ENCODE measurements at places on chromosomes 3 and 15.

DNA sequence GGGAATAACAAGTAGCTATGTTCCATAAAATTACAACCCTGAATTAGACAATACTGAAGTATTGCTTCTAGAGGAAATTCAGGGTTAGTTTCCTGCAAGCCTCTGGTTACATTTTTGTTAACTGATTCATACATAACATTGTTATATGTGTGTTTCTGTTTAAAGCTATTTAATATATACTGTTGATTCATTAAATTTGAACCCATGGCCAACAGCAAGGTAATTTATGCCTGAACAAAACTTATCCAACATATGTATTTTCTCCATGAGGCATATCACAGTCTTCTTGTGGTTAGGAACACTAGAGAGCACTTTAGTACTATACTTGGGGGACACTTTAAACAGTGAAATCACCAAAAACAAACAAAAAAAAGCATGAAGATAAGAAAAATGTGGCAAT lies 47.7 kb upstream of the PTX3 start:
- no peak for DNase-seq

DNA sequence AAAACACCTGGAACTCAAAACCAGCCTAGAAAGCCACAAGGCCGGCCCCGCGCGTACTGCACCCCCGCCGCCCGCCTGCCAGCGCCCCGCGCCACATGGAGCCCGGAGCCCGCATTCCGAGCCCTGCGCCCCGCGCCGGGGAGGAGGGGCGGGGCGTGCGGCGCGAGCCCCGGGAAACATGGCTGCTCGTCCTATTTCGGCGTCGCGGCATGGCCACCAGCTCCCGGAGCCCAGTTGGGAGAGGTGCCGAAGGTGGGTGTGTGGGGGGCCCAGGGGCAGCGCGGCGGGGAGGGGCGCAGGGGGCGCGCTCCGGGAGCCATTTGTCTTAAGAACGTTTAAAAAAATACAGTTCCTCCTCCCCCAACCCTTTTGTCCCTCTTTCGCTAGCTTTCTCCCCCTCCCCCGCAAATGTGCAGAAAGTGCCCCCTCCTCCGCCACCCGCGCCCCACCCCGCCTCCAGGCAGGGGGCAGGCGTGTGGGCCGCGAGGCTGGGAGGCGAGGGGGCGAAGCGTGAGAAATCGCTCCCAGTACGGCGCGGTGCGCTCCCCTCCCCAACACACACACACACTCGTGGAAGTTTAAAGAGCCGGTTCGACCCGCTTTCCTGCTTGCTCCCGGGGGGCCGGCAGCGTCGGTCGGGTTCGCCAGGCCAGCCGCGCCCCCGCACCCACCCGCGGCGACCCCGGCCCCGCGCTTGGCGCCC lies 2.5 kb downstream of the ANP32A start:
- DNase-seq: peak; percentile 88

DNA sequence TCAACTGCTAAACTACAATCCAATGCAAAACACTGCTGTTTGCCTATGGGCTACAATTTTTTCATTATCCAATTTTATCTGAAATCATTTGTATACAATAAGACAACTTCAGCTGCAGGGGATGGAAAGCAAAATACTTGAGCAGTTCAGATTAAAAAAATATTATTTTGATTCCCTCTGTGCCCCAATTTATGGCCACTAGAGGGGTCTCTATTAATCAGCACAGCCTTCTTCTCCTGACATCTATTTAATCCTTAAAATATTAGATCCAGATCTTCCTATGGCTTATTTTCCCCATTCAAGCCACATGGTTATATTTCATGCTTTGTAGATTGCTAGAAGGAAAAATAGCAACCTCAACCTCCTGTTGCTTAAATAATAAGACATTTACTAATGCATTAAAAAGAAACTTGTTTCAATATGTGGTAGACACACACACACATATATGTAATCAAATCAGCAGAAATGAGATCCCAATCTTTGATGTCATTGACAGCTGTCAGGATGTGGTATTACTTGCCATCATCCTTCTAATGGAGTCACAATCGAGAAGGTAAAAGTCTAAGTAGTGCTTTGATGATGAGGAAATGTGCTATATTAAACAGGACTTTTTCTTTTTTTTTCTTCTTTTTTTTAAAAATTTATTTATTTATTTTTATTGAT lies 104.2 kb downstream of the P2RY1 start:
- DNase-seq: no peak

- no peak for DNase-seq
Measured at GRCh38 chr3:4714045-4714444, 220.9 kb downstream of the ITPR1 start.

GRCh38 chr3:192831801-192832347 lies 85.8 kb downstream of the MB21D2 start:
- no peak for DNase-seq

DNA sequence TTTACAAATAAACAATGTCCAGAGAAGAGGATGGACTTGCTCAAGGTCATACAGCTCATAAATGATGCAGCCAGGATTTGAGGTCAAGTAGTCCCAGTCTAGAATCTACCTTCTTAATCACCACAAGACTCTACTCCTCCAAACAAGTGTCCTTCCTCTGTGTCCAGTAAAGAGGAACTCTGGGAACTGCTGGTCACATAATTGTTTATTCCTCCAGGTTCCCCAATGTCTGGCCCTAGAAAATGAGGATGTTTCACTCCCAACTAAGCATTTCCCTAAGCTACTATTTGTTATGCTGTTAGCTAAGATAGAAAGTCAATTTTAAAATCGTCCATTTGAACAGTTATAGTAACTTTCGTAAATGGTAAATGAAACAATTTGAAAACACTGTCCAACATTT lies 192.4 kb downstream of the FHIT start:
- DNase-seq: peak; percentile 6

- DNase-seq: peak; percentile 50
Measured at GRCh38 chr15:81968691-81969090, 77.1 kb downstream of the MEX3B start.

DNA sequence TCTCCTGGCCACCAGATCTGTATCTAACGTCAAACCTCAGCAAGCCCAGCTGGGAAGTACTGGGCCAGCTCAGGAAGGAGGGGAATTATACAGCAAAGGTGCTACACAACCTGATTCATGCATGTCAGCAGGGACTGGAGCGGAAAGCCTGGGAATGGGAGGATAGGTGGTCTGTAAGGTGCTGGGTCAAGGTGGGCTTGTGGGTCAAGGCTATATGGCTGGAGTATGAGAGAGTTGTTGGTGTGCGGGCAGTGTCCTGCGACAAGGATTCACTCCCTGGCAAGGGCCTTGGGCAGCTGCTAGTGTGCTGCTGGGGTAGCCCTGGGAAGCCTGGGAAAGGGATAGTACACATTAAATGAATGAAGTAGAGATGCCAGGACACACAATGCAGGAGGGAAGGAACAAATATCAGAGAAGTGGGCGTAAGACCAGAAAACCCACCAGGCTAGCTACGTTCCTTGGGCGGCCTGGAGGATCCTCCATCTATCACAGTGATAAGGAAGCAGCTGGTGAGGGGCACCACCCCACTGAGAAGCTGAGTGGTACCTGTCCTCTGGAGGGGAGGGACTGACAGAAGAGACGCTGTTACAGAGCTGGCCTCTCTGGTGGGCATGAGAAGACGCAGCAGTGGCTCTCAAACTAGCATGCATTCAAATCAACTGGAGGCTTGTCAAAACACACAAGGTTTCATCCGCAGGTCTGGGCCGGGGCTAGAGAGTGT lies 8.5 kb upstream of the SYNM start:
- DNase-seq: no peak

DNA sequence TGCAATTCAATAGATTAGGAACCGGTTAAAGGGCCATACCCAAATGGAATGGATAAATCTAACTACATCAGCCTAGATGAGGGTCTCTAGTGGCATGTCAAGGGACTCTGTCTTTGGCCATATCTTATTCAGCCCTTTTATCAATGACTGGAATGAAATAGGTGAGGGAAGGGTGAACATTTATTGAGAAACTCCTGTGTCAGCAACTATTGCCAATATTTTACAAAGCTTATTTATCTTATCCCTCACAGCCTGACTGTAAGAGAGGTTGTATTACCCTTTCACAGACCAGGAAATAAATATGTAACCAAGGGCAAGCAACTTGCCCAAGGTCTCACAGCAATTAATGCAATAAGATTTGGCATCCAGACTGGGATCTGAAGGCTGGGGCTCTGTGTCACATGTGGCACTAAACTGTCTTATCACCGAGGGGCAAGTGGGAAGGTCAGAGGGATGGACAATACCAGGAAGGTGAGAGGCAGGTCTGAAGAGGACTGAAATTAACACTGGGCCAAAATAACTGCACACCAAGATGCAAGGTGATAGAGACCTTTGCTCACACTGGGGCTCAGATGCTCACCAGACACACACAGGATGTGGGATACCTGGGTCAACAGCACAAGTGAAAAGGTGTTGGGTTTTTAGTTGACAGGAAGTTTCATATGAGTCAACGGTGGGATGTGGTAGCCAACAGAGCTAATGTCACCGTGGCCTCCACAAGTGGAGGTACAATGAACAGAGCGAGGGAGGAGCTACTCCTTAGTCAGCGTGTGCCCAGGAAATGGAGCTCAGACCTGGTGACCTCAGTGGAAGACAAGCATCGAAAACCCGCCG lies 261.3 kb downstream of the RPLP1 start:
- DNase-seq: no peak

DNA sequence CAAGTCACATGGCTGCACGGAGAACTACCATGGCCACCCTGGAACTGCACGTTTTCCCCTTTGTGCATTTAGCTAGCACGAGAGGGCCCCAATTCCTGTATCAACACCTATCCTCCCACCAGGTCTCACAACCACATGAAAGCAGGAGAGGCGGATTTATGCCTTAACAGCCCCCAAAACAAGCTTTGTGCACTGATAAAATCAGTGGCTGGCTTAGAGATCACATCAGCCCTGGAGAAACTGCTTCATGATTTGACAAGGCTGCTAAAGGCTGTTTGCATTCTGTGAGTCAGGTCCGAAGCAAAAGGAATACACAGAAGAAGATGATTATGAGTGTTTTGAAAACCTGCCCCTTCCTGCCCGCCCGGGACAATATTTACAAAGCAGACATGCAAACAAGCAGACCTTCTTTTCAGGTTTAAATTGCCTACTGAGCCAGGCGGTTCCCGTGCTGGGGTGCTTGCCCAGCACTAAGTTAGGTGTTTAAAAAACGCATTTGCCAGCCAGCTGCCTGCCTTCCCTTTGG lies 25.9 kb downstream of the CEMIP start:
- no peak for DNase-seq

DNA sequence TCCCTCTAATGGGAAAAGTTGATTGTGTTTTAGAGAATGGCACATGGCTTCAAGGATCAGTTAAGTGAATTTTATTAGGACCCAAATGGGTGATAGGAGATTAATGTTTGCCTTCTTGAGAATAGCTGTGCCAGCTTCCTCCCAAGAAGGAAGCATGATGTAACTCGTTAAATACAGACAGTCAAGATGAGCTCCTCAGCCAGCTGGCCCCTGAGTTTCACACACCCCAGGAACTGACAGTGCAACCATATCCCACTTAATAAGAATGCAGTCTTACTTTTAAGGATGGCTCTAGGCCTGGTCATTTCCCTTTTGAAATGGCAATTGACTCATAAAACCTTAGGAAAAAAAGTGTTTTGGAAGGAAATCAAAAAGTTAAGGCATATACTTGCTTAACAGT lies 472.8 kb upstream of the KCNMB2 start:
- DNase-seq: no peak

GRCh38 chr3:56424885-56425284 lies 43.4 kb downstream of the ERC2 start:
- DNase-seq: no peak

GRCh38 chr3:78116874-78117273 lies 1077.0 kb downstream of the ROBO2 start:
- DNase-seq: no peak

DNA sequence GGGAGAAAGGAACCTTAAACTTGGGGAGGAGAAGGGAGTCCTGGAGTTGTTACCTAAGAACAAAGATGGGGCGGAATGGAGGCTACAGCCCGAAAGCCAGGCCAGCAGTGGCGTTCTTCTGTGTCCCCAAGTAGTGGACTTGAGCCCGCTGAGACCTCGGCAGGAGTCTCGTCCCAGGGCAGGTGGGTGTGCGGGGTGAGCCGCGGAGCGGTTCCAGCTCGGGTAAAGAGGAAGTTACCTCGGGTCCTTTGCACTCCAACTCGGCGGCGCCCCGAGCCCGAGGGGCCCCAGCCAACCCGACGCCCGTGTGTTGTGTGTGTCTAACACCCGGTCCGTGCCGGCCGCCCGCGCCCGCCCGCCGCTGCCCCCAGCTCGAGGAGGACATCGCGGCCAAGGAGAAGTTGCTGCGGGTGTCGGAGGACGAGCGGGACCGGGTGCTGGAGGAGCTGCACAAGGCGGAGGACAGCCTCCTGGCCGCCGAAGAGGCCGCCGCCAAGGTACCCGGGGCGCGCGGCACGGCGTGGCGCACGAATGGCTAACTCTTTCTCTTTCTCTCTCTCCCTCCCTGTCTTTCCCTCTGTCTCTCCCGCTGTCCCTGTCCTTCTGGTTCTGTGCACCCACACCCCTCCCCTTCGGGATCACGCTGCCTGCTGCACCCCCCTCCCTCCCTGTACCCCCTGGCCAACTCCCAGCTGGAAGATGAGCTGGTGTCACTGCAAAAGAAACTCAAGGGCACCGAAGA lies 959 bp downstream of the TPM1 start:
- peak; percentile 59 for DNase-seq

GRCh38 chr3:112005091-112005672 lies 6.5 kb downstream of the TAGLN3 start:
- no peak for DNase-seq

GRCh38 chr3:143442814-143443447 lies 323.4 kb downstream of the CHST2 start:
- peak; percentile 83 for DNase-seq

DNA sequence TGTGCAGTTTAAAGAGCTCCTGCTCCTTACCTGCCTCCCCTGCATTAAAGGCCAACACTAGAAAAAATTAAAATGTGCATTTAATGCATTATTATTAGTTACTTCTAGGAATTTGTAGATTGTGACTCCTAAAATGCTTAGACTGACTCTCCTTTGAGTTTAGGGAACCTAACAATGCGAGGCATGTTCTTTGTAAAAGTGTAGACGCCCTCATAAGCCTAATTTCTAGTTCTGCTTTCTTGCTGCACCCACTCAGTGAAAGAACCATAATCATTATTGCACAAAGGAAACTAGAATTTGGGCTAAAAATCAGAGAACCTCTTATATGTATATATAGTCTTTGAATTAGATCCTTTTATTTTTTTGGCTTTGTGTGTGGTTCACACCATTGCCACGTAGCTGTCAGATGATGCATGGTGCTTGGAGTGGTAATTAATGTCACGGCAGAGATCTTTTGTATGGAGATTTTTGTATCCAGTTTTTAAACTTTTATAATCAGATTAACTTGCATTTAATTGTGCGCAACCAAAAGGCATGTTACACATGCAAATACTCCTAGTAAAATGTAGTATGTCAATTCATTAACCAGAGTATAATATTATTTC lies 710 bp downstream of the ABHD10 start:
- peak; percentile 77 for DNase-seq

- no peak for DNase-seq
Measured at GRCh38 chr3:66053550-66054094, 14.9 kb upstream of the MAGI1 start.

GRCh38 chr3:126355251-126355650 lies 2.0 kb downstream of the KLF15 start:
- no peak for DNase-seq

GRCh38 chr3:141412087-141412935 lies 44.0 kb downstream of the ZBTB38 start:
- peak; percentile 81 for DNase-seq
